Stimulated activated CD8-positive, alpha-beta memory T cell treated with anti-CD3 and anti-CD28 coated beads, Interleukin-7, amount 100 ng/mL, for 1 hour (primary cell): ENCODE measurements at places on chromosomes 1 and 21.

DNA sequence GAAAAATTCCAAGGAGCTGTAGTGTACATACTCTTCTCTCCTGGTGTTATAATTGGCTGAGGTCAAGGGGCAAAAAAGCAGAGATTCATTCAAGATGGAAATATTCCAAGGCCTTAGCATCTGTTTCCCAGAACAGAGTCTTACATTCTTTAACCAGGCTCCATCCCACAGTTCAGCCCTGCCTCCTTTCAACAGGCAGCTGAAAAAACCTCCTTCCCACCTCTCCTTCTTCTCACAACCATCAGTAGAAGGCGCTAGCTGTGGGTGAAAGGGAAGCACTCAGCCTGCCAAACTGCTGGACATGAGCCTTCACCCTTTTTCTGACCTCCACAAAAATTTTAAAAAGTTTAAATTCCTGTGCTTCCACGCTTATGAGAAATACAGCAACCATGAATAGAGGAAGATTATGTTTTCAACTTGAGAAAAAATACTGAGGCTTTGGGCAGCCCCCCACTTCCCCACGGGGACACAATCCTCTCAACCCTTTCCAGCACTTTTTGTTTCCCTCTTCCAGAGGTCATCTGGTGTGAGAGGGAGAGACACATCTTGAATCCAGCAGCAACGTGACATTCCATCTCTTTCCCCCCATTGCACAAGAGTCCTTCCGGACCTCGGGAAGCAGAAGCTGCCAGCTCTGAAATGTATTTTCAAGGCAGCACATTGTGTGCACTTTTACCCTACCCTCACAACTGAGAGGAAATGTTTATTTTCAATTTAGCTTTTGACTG, 43.2 kb upstream of the FMO2 start:
- no peak for DNase-seq

DNA sequence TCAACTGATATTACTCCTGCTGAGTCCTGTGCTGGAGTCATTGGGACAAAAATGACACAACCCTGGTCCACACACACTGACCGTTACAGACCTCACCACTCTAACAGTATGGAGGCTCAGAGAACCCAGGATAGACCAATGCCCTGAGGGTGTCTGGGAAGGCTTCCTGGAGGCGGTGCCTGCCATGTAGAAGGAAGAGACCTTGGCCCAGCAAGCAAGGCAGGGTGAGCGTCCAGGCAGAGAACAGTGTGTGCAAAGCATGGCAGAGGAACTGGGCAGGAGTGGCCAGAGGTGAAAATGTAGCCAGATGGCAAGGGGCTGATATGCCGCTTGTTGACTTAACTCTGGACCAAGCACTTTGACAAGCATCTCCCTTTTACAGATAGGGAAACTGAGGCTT, 85.5 kb downstream of the VWA5B1 start:
- DNase-seq: no peak

GRCh38 chr1:219993554-219994433, 52.5 kb downstream of the EPRS1 start:
- no peak for DNase-seq

DNA sequence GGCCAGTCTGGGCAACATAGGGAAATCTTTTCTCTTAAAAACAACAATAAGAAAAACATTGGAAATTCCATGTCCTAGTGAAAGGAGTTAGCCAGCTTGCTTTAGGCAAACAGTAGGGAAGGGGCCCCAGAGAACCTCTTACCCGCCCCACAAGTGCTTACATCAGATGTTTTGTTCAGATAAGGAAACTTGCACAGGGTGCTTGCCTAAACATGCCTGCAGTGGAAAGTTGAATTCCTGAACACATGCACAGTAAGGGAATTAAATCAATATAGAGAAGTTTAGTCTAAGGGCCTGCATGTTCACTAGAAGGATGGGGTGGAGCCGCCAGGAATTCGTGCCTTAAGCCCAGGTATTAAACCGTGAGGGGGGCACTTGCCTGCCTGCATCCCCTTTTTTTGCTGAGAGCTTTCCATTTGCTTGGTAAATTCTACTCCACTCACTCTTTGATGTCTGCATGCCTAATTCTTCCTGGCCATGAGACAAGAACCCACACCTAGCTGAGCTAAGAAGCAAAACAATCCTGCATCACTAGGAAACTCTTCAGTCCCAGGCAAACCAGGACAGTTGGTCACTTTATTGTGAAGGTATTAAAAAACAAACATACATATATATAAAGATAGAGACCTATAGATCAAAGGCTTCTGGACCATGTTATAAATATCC, 499.0 kb downstream of the SIPA1L2 start:
- DNase-seq: no peak

DNA sequence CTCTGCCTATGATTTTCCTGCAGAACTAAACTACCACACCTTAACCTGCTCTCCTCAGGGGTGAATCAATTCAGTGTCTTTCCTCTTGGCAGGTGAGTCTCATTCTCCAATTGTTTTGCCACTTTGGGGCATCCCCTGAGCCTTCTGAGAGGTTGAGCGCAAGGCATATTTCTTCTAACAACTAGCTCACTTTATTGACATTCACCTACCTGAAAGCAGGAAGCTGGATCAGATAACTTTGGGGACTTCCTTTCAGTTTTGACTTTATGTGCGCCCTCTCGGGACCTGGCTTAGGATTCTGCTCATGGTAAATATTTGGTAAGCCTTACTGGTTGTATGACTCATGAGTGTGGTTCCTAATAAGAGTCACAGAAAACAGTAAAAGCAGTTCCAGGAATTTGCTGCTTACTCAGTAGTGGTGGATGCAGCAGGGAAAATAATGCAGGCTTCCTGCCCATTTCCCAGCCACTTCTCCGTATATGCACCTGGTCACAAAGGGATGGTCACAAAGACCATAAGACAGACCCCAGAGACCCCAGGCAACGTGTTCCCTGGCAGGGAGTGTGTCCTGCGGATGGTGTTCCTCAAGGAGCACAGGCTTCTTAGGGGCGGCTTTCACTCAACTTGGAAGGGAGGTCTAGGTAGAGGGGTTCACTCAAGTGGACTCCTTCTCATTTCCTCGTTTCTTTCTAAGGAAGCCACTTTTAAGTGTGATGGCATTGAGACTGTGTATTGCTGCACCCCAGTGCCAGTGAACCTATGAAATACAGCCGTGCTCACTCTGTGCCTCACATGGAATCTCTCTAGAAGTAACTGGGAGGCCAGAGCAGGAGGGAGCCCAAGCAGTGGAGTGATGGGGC, 22.0 kb upstream of the BATF3 start:
- DNase-seq: no peak

DNA sequence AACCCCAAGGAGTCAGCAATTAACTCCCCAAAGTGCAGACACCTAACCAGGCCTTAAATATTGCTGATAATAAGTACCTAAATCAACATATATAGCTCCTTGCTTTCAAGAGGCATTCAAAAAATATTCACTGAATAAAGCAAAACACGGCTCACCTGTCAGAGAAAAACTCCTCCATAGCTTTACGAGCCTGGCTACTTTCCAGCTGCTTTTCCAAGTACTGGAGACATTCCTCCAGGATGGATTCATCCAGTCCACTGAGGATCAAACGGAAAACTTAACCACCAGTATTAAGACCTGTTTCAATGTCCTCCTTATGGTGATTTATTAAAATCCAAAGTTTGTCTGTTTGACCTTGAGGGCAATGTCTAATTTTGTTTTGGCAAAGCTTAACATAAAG, 44.6 kb downstream of the UBR4 start:
- no peak for DNase-seq

- DNase-seq: no peak
These were observed 30.4 kb upstream of the FMO1 start for GRCh38 chr1:171217658-171218443.
